ENCODE measurements at places on chromosomes 11 and 22. TPM values are rescaled to one million over a fixed set of nuclear protein-coding genes. Genes with fewer than 3 reads are reported as not detected.

GRCh38 chr22:19892925-19893324 is 38.3 kb upstream of the GNB1L start:
- no peak for DNase-seq

DNA sequence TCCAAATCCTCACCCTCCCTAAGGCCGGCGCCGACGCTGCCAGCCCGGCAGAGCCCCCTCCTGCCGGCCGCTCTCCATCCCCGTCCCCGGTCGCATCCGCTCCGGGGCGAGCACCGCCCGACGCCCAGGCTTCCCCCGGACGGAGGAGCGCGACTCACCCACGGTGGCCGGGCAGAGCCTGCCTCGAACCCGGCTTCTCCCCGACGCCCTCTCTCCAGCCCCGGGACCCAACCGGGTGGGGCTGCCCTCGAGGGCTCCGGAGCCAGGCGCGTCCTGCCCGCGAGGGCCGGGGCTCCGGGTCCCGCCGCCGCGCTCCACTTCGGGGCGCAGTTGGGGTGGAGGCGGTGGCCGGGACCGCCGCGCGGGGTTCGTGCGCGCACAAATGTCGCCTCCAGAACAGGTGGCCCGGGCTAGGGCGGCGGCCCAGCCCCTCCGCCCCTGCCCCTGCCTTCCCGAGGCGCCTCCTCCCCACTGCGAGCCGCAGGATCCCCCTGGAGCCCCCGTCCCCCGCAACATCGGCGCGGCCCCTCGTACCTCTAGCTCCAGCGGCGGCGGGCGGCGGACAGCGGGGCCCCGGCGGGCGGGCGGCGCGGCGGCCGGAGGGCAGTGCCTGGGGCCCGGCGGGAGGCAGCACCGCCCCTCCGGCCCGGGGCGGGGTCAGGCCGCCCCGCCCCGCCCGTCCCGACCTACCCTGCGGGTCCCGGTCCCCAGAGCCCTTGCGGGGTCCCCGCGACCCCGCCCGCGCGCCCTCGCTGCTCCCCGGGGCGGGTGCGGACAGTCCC is at the start of gene A4GALT:
Gene A4GALT, minus strand, starts transcription at position 608 of the 782 bp plus-strand sequence. CDS start 26,919 bp downstream, outside the sequence.
- no peak for DNase-seq

- no peak for DNase-seq
Measured at GRCh38 chr11:126838779-126839178, 161.8 kb downstream of the KIRREL3 start.

DNA sequence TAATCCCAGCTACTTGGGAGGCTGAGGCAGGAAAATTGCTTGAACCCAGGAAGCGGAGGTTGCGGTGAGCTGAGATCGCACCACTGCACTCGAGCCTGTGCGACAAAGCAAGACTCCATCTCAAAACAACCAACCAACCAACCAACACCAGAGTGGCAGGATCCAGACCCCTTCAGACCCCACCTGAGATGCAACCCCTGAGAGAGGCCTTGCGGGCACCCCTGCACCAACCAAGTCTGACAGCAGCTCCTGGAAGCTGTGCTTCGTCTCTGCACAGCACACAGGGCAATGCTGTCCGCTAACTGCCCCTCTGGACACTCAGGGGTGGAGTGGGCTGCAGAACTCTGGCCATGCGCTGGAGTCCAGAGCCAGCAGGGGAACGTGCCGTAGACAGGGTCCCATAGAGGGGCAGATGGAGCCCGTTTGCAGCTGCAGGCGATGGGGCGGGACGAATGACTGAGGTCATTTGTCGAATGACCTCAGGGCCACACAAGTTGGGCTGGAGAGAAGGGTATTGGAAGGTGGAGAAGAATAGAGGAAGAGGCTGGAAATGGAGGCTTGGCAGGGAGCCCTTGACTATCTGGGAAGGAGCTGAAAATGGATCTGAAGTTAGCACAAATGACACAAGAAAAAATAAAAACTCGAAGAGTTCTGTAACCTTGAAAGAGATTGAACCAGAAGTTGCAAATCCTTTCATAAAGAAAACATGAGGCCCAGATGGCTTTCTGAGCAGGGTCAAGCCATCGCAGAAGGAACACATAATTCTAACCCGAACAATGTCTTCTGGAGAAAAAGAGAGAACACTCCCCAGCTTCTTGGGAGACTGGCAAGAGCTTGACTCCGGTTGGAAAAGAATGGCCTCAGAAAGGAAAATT is 199.7 kb downstream of the CTTN start:
- DNase-seq, result no peak

GRCh38 chr11:66462911-66463310 is 3.8 kb upstream of the PELI3 start:
- DNase-seq, result no peak

- DNase-seq, result no peak
Measured at GRCh38 chr22:36724836-36725235, 21.3 kb upstream of the CACNG2 start.

- DNase-seq, result no peak
Measured at GRCh38 chr22:35214968-35215367, 42.3 kb upstream of the HMGXB4 start.

- no peak for DNase-seq
Measured at GRCh38 chr11:93166194-93166593, 31.6 kb downstream of the SLC36A4 start.

- no peak for DNase-seq
Measured at GRCh38 chr11:59025097-59025496, 61.0 kb upstream of the GLYATL1B start.

DNA sequence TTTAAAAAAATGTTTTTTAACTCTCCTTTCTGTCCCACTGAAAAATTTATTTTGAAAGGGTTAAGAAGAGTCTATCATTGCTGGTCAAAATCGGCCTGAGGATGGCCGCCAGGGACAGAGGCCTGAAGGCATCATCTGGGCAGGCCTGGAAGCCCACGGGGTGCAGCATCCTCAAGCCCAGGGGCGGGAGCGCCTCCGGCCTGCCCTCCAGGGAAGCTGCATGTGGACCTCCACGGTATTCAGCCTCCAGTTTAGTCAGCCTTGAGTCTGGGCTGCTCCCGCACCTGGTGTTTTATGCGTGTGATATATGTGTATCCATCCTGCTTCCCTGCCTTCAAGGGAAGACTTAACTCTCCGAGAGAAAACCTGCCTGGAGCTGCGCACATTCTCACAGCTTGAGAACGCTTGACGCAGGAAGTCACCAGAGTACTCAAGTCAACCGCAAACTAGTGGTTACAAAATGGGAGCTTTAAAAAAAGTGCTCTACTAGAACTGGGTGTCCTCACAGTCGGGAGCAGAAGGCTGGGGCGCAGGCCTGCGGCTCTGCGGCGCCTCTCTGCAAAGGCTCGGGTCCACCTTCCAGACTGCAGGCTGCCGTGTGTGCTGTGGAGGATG is 13.6 kb upstream of the BID start:
- DNase-seq, result no peak

DNA sequence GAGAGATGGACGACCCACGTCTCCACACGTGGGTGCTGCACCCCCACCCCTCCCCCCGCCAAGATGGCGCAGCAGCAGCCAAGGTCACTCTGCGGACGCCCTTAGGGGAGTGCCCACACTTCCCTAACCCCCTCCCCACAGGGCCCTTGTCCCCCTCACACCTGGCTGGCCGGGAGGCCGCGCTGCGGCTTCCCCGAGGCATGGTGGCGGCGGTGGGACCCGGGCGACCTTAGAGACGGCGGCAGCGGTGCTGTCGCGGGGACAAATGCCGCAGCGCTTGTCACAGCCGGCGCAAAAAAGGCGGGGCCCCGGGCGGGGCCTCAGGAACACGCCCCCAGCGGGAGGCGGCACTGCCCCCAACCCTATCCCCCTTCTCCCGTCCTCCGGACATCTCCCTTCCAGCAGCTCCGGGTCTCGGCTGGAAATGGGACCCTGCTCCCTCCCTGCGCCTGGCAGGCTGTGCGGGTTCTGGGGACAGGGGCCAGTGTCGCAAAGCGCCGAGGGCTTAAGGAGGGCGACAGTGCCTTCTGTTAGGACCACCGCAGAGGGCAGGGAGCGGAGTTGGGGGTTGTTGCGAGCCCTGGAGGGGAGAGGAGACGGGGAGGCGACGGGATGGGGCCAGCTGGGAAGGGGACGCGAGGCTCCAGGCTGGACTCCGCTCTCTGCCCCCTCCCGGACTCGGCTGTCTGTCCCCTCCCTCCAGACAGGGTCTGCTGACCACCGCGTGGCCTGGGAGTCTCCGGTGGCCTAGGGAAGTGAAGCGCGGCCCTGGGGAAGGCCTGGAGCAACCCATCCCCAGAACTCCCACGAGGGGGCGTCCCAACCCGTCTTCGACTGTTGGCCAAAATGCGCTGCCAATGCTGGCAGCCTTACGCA is at the start of gene CHCHD10:
Gene CHCHD10, minus strand, starts transcription at position 300 of the 876 bp plus-strand sequence. Its CDS starts 98 bp downstream, at position 202.
- peak; percentile 82 for DNase-seq

The DEFB131B gene
- not detected for total RNA-seq

The MS4A3 gene
- total RNA-seq, result 7.2 TPM

The VPS51 gene
- total RNA-seq, result 117 TPM

The ARHGEF12 gene
- 109 TPM for total RNA-seq

The TSGA10IP gene
- not detected for total RNA-seq

The CBLIF gene
- total RNA-seq, result not detected

The MUC2 gene
- under 0.01 TPM for total RNA-seq

Data from umbilical cord (tissue), 2 donors.